ENCODE measurements at places on chromosomes 7 and 10. TPM values are rescaled to one million over a fixed set of nuclear protein-coding genes. Genes with fewer than 3 reads are reported as not detected.

The FAM237B gene
- not detected for total RNA-seq

The HECW1 gene
- total RNA-seq = 4.9 TPM

The STMP1 gene
- 26.5 TPM for total RNA-seq

The ZNRF2 gene
- total RNA-seq = 6.5 TPM

The PDE6C gene
- total RNA-seq = not detected

The EPHA1 gene
- total RNA-seq = under 0.01 TPM

The SYT15 gene
- total RNA-seq = 0.15 TPM

Data from smooth muscle cell of trachea (primary cell).